ENCODE measurements at places on chromosomes 6 and 20.

- DNase-seq, result no peak
Observed at GRCh38 chr20:48076247-48076646, 291.0 kb upstream of the SULF2 start.

DNA sequence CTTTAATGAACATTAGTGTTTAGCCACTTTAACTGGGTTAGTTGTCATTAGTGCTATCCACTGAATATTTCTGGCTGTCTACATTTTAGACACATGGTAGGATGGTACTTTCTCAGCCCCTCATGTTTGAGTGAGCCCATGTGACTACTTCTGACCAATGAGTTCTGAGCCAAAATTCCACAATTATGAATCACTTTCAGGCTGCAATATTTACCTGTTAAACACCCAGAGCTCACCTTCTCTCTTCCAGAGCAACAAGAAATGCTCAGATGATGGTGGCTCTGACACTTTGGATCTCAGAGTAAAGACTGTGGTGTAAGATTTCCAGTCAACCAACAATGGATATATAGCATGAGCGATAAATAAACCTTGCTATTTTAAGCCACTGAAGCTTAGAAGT lies 24.8 kb downstream of the SPACA1 start:
- peak; percentile 7 for DNase-seq

- DNase-seq, result no peak
Observed at GRCh38 chr20:17643531-17644188, 38.4 kb downstream of the RRBP1 start.

DNA sequence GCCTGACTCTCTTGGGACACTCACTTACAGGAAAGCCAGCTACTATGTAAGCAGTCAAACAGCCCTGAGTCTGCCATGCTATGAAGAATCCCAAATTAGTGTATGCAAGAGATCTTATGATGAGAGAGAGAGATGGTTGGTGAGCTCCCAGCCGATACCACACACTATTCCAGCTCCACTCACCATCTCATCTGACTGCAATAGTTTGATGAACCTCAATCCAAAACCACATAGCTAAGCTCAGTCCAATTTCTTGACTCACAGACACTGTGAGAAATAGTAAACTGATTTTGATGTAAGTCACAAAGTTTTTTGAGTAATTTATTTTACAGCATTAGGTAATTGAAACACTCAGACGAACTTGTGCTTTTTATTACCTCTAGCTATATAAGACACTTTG lies 441.4 kb downstream of the COL12A1 start:
- no peak for DNase-seq

DNA sequence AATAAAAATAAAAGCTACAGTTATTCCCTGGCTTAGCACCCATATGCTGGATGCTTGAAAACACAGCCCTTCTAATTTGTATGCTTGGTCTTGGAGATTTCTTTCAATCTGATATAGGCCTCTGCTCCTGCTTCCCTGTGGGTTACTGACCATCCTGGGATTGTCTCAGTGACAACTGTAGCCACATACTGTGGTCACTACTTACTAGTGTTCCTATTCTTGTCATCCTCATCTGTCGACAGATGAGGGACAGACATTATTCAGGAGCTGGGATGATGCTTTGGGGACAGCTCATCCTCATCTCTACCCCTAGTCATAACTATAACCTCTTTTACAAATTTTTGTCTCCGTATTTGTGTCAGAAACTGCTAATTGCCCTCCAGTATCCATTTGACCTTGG lies 388.9 kb upstream of the MAP3K7 start:
- DNase-seq, result no peak

GRCh38 chr20:45452772-45453691 lies 16.5 kb upstream of the WFDC2 start:
- no peak for DNase-seq

- no peak for DNase-seq
Observed at GRCh38 chr6:156688620-156688971, 88.6 kb upstream of the ARID1B start.

- DNase-seq, result peak; percentile 80
Observed at GRCh38 chr20:11047559-11047958, 373.8 kb upstream of the JAG1 start.

DNA sequence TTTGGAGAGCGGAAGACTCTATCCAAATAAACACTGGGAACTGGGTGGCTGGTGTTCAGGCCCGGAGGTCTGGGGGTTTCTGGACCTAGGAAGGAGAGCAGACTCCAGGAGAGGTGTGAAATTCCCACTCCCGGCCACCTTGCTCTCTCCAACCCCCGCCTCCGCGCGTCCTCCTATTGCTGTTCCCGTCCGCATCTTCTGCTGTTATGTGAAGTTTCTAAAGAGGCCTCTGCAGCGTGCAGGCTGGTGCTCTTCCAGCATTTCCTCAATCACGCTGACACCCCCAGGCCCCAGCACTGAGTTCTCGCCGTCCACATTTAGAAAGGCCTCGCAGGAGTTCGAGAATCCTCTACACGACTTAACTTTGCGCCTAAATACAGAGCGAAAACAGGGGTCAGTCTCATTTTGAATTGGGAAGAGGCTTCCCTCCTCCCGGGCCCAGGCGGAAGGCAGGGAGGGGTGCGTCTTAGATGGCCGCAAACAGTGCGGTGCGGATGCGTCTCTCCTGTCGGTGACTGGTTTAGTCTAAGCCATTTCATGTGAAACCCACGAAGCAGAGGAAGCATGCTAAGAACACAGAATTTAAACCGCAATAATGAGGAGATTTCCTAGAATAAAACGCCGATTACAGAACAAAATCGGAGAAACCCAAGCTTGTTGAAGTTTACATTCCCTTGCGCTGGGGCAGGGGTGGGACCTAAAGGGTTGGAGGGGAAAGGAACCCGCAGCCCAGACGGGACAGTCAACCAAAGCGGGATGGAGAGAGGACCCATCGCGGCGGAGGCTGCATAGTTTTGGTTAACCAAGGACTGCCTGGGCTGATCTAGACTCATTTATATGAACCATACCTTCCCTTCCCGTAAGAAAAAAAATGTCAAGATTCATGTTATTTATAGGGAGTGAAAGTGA lies 4.0 kb upstream of the FOXF2 start:
- no peak for DNase-seq

DNA sequence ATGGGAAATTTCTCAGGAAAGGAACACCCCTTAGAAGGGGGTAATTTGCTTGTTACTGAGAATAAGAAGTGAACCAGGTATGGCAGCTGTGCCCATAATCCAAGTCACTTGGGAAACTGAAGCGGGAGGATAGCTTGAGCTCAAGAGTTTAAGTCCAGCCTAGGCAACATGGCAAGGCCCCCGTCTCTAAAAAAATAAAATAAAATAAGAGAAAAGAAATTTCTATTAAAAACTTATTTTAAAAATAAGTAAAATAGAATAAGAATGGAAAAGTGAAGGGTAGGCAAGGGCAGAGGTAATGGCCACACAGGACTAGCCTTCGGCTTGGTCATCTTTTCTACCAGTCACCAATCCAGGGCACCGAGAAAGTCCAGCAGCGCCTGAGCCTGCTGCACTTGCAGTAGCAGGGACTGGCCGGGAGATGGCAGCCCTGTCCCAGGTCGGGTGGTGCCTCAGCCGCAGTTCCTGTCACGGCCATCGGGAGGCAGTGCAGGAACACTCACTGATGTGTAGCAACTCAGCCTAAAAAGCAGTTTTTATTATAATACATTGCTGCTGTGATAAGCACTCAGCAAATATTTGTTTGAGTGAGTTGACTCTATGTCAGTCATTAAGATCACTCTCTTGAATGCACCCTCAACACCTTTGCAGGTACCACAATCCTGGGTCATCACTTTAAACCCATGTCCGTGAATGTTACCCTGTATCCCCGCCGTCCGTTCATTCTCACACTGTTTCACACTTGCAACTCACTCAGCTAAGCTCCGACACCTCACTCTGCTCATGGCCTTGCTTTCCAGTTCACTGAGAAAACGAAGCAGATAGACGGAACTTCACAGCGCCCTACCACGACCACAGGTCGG lies 23.2 kb upstream of the GCM1 start:
- peak; percentile 46 for DNase-seq
